ENCODE measurements at places on chromosomes 12 and 14.

DNA sequence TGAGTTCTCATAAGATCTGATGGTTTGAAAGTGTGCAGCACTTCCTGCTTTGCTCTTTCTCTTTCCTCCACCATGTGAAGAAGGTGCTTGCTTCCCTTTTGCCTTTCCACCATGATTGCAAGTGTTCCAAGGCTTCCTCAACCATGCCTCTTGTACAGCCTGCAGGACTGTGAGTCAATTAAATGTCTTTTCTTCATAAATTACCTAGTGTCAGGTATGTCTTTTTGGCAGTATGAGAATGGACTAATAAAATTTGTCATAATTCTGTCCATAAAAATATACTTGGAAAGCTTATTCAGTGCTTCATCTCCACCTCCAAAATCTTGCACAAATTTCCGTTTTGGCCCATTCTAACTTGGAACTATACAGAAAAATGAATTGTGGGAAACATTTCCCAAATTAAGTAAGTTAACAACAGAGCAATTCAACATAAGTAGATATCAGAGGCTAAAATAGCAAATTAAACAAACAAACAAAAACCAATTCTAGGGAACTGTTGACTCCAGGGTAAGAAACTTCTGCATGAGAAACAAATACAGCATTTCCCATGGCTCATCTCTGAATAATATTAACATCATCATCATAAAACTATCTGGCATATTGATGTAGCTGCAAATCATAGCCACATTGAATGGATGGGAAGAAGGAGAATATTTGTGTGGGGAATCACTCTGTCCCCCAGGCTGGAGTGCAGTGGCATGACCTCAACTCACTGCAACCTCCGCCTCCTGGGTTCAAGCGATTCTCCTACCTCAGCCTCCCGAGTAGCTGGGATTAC is 459.5 kb upstream of the FAR2 start:
- no peak for DNase-seq

GRCh38 chr12:105548626-105549025 is 218.1 kb downstream of the C12orf75 start:
- DNase-seq: no peak

DNA sequence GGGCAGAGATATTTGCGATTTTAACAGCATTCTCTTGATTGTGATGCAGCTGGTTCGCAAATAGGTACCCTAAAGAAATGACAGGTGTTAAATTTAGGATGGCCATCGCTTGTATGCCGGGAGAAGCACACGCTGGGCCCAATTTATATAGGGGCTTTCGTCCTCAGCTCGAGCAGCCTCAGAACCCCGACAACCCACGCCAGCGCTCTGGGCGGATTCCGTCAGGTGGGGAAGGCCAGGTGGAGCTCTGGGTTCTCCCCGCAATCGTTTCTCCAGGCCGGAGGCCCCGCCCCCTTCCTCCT is 271 bp upstream of the PSEN1 start:
- no peak for DNase-seq

DNA sequence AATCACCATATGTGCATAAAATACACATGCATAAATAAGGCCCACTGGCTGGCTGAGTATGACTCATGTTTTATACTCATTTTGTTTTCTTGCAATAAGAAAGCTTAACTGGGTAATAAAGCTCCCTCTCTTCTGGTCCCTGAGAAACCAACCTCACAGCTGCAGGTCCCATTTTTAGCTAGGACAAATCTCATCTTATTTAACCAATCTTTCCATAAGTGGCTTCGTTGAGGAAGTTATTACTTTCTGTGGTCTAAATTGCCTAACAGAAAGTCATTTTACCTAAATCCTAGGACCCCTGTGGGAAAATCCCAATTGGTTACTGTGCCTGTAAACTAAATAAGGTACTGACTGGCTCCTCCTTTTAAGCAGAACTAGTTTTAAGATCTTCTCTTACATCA is 232.8 kb upstream of the FBXO33 start:
- DNase-seq: no peak

DNA sequence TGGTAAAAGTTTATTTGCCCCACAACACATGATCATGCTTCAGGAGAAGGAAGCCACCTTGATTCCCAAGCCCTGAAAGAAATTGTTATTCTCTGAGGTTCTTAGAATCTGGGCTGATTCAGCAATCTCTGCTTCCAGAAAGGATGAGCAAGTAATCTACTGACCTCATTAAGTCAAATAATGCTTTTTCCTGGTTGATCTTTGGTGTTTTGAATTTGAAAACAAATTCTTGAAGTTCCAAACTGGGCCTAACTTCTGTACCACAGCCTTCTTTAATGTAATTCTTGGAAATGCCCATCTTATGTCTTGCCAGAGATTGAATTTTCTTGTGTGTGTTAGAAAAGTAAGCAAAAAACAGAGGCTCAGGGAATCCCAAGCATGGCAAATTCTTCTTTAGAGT is 319.2 kb upstream of the DDHD1 start:
- DNase-seq: no peak

GRCh38 chr12:65539023-65539422 is 260.5 kb downstream of the MSRB3 start:
- no peak for DNase-seq

DNA sequence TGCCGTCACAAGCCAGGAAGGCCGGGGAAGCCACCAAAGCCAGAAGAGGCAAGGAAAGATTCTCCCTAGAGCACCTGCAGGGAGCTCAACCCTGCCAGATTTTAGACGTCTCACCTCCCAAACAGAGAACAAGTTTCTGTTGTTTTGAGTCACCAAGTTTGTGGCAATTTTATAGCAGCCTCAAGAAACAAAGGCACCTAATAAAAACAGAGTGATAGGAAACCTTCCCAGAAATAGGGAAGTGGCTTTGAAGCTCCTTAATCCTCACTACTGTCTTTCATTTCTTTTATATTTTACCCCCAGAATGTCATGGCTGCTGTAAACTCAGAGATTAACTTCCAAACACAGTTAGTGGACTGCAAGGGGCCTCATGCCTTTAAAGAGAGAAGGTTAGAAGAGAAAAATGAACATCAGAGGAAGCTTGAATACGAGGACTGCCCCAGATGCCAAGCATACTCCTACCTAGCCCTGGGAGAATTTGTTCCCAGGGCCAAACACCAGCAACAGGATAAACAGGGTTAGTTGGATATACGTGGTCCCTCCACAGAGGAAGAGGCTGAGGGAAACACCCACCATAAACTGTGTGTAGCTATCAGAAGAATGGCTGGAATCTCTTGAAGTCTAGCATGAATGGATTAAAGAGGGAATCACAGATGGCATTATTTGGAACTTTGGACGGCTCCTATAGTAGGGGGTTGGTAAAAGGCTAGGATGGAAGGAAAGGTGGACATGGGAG is 148.3 kb downstream of the KCNA5 start:
- no peak for DNase-seq

GRCh38 chr14:37278636-37279538 is 81.2 kb downstream of the MIPOL1 start:
- no peak for DNase-seq

GRCh38 chr12:54216797-54217661 is 28.2 kb upstream of the SMUG1 start:
- peak; percentile 77 for DNase-seq

GRCh38 chr14:22561661-22562579 is 27.1 kb downstream of the DAD1 start:
- peak; percentile 35 for DNase-seq

DNA sequence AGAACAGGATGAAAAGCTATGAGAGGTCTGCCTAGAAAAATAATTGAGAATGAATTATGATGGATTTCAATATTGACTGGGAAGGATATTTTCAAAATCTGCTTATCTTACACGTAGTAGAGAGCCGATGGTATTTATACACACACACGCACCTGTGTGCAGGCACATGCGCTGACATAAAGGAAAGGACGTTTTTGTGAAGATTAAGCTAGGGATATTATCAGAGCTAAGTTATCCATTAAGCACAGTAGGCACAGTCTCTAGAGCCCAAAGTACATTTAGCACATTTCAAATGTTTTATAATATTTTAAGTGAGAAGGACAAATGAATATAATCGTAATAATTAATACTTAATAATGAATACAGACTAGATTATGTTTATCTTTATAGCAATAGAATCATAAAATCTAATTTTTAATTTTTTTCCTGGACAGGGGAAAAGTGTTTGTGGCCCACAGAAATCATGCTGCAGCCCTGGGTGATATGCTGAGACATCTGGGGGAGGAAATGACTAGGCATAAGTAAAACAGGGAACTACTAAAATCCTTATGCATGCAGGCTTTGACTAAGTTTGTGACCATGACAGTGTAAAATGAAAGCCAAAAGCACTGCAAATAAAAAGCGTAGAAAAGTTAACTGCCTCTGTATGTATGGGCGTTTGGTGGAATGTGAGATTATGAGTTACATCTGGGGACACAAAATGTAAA is 146.1 kb downstream of the KITLG start:
- peak; percentile 44 for DNase-seq

Measured in iris pigment epithelial cell (primary cell).